ENCODE measurements at places on chromosomes 11 and 22.

- no peak for DNase-seq
Measured at GRCh38 chr11:21053466-21053865, 384.1 kb downstream of the NELL1 start.

- no peak for DNase-seq
Measured at GRCh38 chr11:86983021-86983488, 27.9 kb upstream of the FZD4 start.

- no peak for DNase-seq
Measured at GRCh38 chr11:29159552-29160465, 857.0 kb downstream of the KCNA4 start.

DNA sequence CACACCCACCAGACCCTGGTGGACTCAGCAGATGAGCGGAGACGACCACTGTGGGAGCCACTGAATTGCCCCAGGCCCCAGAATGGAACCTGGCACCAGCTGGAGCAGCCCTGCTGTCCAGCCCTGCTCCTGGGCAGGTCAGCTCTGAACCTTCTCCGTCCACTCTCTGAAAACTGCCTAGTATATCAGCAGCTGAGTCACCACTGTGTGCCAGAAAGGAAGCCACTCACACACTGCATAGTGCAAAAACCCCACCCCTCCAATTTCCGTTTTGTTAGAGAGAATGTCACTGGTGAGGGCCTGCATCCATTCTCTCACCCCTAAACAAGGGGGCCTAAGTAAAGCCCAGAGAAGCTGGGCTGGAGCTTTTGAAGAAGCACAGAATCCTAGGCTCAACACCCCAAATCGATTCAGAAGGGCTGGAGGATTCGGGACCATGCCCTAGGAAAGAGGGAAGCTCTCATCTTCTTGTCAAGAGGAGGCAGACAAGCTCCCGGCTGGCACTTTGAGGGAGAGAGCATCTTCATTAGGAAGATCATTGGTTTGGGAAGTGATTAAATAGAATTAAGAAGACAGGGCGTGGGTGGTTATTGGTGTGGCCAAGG, 44.5 kb downstream of the GALNT18 start:
- DNase-seq: no peak

- no peak for DNase-seq
Measured at GRCh38 chr11:122248939-122249338, 132.9 kb upstream of the BLID start.

DNA sequence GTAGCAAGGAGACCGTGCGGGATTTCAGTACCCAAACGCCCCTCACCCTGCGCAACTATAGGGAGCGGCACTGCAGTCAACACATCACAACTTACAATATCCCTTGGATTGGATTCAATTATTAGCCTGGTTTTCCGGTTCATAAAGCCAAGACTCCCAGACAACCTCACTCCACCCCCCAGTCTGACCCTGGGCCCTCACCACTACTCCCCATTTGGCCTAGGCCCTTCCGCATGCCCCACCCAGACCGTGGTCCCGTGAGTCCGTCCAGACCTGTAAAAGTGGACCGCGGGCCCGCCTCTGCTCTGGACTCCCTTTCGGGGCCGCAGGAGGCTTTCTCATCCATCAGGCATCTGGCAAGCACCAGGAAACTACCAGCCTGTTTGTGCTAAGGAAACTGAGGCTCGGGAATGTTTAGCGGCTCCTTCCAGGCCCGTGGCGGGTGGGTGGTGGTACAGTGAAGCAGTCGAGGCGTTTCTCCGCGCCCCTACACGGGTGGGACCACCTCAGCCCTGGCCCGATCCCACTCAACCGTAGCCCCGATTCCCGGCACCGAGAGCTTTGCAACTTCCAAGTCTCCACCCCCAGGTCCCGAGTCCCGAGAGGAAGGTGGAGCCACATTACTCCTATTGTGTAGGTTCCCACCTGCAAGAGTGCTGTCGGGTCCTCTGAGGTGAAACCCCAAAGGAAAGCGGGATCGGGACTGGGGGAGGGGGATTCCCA, 679 bp upstream of the DPP3 start:
- DNase-seq: no peak

GRCh38 chr11:18798799-18799469, 7.3 kb upstream of the PTPN5 start:
- no peak for DNase-seq

GRCh38 chr11:100434821-100435641, 252.1 kb upstream of the ARHGAP42 start:
- DNase-seq: no peak

DNA sequence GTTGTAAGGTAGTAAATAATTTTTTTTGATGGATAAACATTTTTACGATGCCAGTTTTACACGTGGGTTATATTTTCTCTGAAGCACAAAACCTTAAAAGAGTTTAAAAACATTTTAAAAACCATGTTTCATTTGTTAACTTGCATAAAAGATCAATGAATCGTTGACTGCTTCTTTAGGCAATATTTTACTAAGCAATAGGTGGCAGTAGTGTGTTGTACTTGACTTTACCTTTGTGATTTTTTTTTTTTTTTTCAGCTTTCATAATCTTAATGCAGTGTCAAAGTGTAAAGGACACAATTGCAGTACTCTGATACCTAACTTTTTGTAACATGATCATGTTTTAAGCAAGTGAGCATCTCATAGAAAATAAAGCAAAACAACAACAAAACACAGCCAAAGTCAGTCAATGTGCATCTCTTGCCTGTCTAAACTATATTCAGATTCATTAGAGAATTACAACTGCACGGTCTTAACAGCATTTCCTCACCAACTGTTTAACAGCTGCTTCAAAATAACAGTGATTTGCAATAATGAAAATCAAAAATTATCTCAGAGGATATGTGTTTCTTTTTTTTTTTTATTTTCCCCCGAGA, 27.7 kb downstream of the DNAJC24 start:
- DNase-seq: no peak

DNA sequence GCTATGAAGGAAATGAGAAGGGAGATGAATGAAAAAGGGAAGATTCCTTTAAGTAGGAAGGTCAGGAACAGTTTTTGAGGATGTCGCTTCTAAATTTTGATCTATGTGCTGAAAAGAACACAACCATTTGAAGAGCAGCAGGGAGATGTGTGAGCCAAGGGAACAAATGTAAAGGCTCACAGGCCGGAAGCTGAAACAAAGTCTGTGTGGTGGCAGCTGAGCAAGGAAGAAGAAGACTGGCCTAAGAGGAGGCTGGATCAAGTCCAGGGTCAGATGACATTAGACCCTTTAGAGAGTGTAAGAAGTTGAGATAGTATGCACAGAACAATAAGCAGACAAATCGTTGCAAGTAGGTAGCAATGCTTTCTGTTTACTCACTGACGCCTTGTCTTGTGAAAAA, 1631.4 kb upstream of the TENM4 start:
- DNase-seq: no peak

DNA sequence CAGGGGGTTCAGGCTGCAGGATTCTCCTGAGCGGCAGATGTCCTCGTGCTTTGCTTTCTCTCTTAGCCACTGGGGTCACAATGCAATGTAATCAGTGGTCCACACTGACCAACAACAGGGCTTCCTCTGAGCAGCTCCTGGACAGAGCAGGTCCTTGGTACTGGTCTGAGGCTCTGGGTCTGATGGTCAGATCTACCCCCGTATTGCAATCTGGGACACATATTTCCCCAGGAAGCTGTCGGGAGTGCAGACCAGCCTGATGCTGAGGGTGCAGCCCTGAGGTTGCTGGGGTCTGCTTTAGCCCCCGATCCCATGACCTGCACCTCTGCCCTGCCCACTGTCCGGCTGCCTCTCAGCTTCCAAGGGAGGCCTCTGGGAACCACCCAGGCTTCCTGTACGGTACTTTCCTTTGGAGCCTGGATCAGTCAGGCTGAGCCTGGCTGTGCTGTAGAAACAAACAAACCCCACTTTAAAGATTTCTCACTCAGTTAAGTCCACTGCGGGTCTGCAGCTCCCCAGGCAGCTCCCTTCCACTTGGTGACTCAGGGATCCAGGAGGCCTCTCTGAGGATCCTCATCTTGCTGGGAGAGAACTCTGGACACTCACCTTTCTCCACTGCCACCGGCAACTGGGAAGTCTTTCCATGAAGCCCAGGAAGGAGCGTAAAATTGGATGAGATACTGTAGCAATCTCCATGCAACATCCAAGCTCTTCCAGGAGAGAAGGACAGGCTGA, 1046.6 kb downstream of the TBC1D22A start:
- no peak for DNase-seq

GRCh38 chr11:122509899-122510298, 145.6 kb upstream of the UBASH3B start:
- no peak for DNase-seq

GRCh38 chr22:39675947-39676346, 105.4 kb downstream of the CACNA1I start:
- no peak for DNase-seq

DNA sequence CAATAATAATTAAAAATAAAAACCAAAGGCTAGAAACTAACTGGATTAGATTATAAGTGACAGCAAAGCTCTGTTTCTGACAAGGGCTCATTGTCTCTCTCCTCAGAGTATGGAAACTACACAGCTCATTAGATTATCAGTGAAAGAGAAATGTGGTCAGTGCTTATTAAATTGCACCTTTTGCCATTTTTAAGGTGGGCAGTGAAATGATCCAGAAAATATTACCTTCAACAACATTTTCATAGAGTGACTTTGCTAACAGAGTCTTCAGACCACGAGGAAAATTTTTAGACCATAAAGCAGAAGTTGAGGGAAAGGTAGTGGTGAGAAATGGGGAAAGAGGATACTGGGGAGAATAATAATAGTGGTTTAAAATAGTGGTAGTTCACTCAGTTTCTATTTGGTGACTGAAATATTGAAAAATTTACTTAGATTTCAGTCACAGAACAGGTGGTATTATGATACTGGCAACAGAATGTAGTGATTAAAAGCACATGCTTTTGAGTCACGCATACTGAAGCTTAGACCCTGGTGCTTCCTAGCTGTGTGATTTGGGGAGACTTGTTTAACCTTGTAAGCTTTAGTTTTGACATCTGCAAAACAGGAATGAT, 684.0 kb upstream of the CCDC90B start:
- DNase-seq: no peak

DNA sequence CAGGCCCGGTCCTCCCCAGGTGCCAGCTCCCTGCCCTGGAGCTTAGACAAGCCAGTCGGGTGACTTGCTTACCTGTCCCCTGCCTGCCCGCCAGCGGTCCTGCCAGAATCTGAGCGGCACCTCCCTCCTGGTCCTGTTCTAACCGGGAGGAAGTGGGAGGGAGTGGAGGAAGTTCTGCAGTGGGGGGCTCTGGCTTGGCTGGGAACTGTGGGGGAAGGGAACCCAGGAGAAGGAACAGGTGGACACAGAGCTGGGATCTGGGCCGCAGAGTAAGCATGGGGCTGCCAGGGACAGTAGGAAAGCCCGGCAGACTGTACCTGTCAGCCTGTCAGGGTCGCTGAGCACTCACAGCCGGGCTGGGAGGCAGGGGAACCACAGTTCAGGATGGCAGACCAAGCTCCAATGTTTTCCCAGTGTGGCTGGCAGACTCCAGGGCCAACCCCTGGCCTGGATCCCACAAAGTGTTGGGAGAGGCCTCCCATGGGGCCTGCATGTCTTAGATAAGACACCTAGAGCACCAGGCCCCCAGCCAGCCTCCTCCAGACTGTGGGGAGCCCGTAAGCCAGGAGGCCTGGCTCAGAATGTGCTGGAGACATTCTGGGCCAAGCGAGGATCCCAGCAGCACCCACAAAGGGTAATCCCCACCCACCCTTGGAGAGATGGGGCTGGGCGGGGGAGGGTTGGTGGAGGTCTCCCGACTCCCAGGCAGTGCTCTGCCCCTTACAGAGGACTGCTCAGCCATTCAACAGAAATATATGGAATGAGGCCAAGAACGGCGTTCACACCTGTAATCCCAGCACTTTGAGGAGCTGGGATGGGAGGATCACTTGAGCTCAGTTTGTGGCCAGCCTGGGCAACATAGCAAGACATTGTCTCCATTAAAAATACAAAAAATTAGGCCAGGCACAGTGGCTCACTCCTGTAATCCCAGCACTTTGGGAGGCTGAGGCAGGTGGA, 2.3 kb downstream of the CYB5R3 start:
- no peak for DNase-seq

DNA sequence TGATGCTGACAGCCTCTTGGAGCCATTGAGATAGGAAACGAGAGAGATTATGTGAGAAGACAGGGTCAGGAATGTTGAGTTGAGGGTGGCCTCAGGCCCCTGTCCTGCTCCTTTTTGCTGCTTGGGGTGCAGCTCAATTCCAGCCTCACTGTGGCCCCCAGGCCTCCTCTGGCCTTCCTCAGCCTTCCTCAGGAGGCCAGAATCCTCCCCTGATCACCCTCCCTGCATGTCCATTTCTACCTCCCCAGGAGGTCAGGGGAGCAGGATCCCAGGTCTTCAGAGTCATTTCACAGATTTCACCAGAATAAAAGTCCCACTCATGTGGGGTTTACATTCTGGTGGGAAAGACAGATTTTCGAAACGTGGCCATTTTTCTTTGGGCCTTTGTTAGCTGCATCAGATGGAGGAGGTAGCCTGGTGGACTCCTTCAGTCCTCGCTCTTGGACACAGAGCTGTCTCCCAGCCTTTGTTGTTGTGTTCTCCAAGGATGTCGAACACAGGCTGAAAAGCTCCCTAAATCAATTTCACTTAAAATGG, 2.2 kb upstream of the KCNQ1OT1 start:
- DNase-seq: no peak

- no peak for DNase-seq
Measured at GRCh38 chr11:112693781-112694180, 267.4 kb upstream of the NCAM1 start.

GRCh38 chr22:24952837-24953383, 394 bp downstream of the KIAA1671 start:
- DNase-seq: no peak

- DNase-seq: no peak
Measured at GRCh38 chr11:1356007-1356435, 33.7 kb upstream of the BRSK2 start.

DNA sequence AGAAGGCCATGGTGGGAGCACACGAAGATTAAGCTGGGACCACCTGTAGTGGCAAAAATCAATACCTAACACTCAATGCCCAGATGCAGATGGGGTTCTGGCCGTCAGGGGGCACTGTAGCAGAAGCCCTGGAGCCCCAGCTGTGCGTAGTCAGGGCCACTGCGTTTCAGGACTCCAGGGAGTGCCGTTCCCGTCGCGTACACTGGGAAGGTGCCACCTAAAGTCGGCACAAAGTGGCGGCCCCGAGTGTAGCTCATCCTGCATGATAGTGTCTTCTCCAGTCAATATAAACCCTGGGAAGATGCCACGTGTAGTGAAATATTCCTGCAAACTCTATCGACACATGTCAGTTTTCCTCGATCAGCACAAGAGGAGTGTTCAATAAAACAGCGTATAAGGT, 123.8 kb upstream of the NTM start:
- no peak for DNase-seq

DNA sequence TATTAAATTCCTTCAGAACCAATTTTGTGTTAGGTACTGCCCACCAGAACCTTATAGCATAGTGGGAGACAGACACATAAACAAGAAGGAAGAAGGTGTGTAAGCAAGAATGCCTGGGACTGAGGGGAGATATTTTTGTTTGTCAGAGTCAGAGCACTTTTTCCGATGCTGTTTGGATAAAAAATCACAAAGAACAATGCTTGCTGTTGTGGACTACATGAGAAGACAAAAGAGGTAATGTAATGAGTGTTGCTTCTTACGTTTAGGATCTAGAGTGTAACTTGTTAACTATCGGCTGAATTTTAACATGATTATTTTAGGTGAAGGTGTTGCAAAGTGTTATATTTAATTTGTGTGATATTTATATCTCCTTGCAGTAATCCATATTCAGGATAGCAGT, 84.9 kb downstream of the ATM start:
- no peak for DNase-seq

- no peak for DNase-seq
Measured at GRCh38 chr11:110376711-110377324, 52.9 kb upstream of the FDX1 start.

Data from stimulated activated effector memory CD8-positive, alpha-beta T cell treated with anti-CD3 and anti-CD28 coated beads, Interleukin-12 subunit alpha, Interleukin-12 subunit beta, amount 100 ng/mL, for 72 hours (primary cell).